ENCODE measurements at places on chromosomes 2 and 18.

- DNase-seq, result peak; percentile 94
Observed at GRCh38 chr2:27798948-27799645, 27.6 kb downstream of the MRPL33 start.

GRCh38 chr18:35634323-35634722 lies 52.8 kb downstream of the GALNT1 start:
- DNase-seq, result no peak

GRCh38 chr2:202135091-202135874 lies 62.2 kb downstream of the KIAA2012 start:
- DNase-seq, result peak; percentile 78

- no peak for DNase-seq
Observed at GRCh38 chr18:42112657-42113420, 157.8 kb downstream of the PIK3C3 start.

- no peak for DNase-seq
Observed at GRCh38 chr18:5582076-5582475, 38.3 kb upstream of the EPB41L3 start.

DNA sequence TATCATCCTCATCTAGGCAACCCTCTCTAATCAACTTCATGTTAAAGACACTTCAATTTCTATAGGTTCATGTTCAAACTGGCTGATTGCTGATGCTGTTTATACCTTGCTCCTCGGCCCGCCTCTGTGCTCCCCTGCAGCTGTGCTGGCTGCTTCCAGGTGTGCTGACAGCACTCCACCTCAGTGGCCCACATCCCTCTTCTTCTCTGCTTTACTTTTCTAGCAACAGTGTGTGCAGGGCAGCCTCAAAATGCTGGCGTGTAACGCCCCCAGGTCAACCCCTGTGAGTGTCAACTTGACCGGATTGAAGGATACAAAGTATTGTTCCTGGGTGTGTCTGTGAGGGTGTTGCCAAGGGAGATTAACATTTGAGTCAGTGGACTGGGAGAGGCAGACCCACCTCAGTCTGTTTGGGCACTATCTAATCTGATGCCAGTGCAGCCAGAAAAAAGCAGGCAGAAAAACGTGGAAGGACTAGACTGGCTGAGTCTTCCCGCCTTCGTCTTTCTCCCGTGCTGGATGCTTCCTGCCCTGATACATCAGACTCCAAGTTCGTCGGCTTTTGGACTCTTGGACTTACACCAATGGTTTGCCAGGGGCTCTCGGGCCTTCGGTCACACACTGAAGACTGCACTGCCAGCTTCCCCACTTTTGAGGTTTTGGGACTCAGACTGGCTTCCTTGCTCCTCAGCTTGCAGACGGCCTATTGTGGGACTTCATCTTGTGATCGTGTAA lies 94.7 kb downstream of the COL6A3 start:
- DNase-seq, result no peak

GRCh38 chr2:64225491-64225890 lies 81.3 kb upstream of the PELI1 start:
- DNase-seq, result no peak

DNA sequence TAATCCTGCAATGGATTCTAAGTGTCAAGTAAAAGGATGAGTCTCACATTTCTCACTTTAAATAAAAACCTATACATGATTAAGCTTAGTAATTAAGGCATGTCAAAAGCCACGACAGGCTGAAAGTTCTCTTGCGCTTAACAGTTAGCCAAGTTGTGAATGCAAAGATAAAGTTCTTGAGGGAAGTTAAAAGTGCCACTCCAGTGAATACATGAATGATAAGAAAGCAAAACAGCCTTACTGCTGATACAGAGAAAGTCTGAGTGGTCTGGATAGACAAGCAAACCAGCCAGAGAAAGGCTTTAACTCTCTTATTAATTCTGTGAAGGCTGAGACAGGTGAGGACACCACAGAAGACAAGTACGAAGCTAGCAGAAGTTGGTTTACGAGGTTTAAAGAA lies 12.7 kb downstream of the THOC1 start:
- no peak for DNase-seq

DNA sequence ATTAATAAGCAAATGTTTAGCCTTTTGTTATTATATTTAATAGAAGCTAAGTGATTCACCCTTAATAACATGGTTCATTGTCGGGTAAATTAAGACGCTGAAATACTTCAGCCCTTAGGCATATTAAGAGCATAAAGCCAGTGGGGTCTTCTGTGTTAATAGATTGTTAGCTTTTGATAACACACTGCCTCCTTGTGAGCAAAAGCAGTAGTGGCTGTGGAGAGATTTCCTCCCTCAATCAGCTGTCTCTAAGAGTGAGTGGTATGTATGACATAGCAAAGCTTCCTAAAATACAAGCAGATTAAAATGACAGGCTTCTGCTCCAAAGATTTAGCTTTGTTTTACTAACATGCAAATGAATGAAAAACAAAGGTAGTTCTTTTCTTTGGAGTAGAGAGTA lies 143.7 kb upstream of the SYT4 start:
- no peak for DNase-seq

GRCh38 chr2:168426861-168427260 lies 29.2 kb upstream of the CERS6 start:
- DNase-seq, result no peak

- no peak for DNase-seq
Observed at GRCh38 chr2:43149482-43150107, 76.8 kb downstream of the ZFP36L2 start.

DNA sequence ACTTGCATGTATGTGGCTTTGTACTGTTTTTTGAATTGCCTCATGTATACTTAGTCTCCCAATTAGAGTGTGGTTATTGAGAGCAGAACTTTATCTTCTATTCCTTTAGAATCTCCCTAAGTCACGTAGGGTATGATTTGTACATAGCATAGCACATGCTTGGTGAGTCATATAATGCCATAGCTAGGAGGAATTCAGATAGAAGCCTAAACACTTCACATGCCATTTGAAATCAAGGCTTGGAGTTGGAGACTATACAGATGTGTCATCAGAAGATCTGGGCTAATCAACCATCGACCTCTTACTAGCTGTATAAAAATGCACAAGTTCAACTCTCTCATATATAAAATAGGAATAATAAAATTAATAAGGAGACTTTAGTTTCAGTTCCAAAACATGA lies 222.6 kb upstream of the ST6GAL2 start:
- no peak for DNase-seq

GRCh38 chr2:189297446-189297845 lies 117.9 kb upstream of the COL5A2 start:
- no peak for DNase-seq

DNA sequence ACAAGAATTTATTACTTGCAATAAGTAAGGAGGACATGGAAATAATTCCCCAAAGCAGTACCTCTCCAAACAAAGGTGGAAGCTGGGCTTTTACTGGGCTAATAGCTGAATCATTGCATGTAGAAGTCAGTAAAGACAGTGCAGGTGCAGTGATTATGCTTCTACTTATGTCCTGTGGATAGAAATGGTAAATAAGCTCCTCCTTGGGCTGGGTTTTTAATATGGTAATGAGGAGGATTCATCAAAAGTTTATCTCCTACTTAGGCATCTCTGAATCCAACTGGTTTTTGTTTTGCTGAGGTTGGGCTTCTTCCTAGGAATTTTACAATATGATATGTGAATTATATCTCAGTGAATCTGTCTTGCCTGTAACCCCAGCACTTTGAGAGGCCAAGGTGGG lies 297.4 kb upstream of the MC4R start:
- DNase-seq, result no peak

GRCh38 chr18:26002375-26002910 lies 88.0 kb downstream of the SS18 start:
- DNase-seq, result no peak

- no peak for DNase-seq
Observed at GRCh38 chr2:212842544-212843185, 304.1 kb upstream of the ERBB4 start.

DNA sequence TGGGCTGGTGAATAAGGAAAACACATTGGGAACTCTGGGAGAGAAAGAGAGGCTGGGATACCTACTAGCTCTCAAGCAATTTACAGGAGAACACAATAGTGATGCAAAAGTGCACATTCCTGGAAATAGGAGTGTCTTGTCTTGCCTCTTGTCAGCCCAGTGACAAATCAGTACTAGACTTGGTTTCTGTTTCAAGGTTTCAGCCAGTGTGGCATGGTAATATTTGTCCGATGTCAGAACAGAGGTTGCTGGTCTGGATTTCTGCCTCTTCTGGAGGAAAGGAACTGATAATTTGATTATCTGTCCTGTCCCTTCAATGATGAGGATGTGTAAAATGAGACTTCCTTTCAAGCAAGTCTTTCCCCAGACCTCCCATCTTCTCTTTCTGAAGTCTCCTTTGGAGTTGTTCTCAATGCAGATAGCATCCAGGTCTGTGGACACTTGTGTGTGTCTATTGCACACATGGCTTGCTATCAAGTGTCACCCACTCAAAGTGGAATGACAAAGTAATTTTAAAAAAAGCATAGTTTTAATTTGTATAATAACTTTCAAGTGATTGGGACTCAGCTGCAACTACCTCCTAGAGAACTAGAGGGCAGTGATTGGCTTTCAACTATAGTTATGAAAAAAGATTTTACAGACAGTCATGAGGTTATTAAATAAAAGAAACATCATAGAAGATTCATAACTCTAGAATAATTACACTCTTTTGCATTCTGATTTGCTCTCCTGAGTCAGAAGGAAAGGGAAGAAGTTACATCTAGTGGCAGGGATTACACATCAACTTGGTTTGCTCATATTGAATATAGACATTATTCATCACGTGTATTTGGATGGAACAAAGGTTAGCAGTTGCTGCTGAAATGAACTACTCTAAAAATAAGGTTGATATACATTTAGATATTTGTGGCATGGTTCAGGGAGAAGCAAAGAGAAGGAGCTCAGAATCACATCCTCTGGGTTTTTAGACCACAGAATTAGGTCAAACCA lies 4.5 kb downstream of the GPR39 start:
- DNase-seq, result no peak

GRCh38 chr18:3985664-3986063 lies 469.4 kb downstream of the DLGAP1 start:
- DNase-seq, result no peak

- no peak for DNase-seq
Observed at GRCh38 chr2:56892382-56892781, 708.6 kb downstream of the CCDC85A start.

DNA sequence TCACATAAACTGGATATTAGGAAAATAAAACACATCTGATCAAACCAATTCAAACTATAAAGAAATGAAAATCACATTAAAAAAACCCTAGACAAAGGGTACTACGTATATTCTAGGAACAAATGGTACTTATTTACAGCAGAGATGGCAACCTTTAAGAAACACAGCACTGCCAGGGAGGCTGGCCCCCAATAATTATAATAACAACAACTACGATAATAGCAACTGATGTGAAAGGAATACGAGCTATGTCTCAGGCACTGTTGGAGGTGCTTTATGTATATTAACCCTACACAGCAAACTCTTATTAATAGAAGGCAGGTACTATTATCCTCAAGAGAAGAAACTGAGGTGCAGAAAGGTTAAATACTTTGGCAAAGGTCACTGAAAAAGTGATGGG lies 193.9 kb downstream of the NBAS start:
- no peak for DNase-seq

DNA sequence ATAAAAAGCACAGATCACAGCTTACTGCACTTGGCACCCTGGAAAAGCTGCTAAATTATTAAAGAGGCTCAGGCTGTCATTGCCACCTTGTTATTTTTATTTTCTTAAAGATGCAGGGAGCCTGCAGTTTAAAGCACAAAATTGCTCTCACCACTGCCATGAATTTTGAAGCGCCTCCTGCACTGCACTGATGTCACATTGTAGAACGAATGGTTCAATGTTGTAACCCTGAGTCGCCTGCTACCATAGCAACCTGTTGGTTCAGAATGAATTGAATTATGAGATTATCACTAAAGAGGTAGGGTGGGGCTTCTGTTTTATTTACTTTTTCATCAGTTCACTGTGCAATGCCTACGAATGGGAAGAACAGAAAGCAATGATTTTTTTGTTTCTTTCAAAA lies 16.5 kb downstream of the SCG2 start:
- DNase-seq, result peak; percentile 18

DNA sequence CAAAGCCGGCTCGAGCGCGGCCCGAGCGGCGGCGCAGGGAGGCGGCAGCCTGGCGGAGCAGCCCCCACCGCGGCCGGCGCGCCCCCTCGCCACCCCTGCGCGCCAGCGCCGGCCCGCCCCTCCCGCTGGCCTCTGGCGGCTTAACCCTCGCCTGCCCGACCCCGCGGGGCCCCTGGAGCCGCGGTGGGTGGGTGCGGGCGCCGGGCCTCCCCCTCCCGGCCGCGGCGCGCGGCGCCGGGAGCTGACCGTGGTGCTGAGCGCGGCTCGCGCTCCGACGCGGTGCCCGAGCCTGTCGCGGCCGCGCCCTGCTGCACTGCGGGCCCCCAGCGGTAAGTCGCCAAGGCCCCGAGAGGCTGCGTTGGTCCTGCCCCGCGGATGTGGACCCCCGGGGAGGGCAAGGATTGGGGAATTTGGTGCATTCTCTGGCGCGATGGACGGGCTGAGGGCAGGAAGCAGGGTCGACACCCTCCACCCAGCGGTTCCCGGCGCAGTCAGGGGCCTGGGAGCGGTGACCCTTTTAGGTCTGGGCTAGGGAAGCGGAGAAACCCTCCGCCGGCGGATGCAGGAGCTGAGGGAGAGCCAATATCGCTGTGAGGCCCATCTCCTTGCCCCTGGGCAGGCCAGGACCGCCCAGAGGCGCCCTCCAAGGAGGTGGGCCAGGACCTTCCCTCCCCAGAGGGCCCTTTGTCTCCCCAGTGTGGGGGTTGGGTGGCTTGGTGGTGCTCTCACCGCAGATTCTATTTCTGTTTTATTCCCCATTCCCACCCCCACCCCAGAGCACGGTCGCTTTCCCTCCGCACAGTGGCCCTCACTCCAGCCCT lies 923 bp downstream of the AMER3 start:
- DNase-seq, result no peak

DNA sequence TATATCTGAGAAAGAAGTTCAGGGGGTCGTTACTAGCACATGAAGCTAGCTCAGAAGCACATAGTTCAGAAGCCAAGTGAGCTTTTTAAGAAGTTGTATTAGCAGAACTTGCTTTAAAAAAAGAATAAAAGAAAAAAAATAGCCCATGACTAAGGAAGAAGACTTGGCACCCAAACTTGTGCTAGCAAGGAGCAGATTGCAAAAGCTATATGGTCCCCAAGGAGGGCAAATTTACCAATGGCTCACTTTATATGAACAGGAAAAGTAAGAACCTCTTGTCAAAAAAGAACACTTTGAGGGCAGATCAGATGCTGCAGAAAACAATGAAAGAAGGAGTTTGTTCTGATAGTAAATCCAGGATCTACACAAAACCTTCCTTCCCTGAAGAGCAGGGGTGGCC lies 486.5 kb upstream of the ACVR2A start:
- no peak for DNase-seq

- DNase-seq, result no peak
Observed at GRCh38 chr18:55189972-55190371, 230.7 kb upstream of the CCDC68 start.

Measured in A549 (cell line).